ENCODE measurements at places on chromosomes 16 and 17. TPM values are rescaled to one million over a fixed set of nuclear protein-coding genes. Genes with fewer than 3 reads are reported as not detected.

PIPOX gene
- 1.6 TPM for total RNA-seq

KCNG4 gene
- under 0.01 TPM for total RNA-seq

ZNF469 gene
- total RNA-seq, result 4.4 TPM

ASGR1 gene
- 1.5 TPM for total RNA-seq

SRL gene
- total RNA-seq, result 365 TPM

LGALS9B gene
- not detected for total RNA-seq

DNAI2 gene
- 0.09 TPM for total RNA-seq

KRT40 gene
- 11.0 TPM for total RNA-seq

ACSM2A gene
- 0.09 TPM for total RNA-seq

GAN gene
- 7.2 TPM for total RNA-seq

SUMO2 gene
- 242 TPM for total RNA-seq

ZNF319 gene
- 2.2 TPM for total RNA-seq

HEATR9 gene
- total RNA-seq, result not detected

ITGAL gene
- total RNA-seq, result 0.89 TPM

FAHD1 gene
- 27.7 TPM for total RNA-seq

ITGB3 gene
- total RNA-seq, result 16.5 TPM

Data from muscle of leg (tissue), 16 donors.